ENCODE measurements at places on chromosomes 3 and 15. TPM values are rescaled to one million over a fixed set of nuclear protein-coding genes. Genes with fewer than 3 reads are reported as not detected.

- H3K27me3 ChIP-seq, result no peaks in the 10 kb centered on the region
- DNase-seq, result no peak
- H3K27ac ChIP-seq, result no peak overlapping the region
- no peak overlapping the region for H3K4me3 ChIP-seq
These were observed 211.3 kb downstream of the KLF13 start for GRCh38 chr15:31537770-31538592.

- H3K4me3 ChIP-seq, result no peak overlapping the region
- H3K36me3 ChIP-seq, result no peaks in the 10 kb centered on the region
- H3K4me1 ChIP-seq, result no peaks in the 10 kb centered on the region
- H3K27me3 ChIP-seq, result no peaks in the 10 kb centered on the region
These were observed 44.9 kb downstream of the CHCHD6 start for GRCh38 chr3:126748701-126749546.

Gene C3orf49
- not detected for total RNA-seq

DNA sequence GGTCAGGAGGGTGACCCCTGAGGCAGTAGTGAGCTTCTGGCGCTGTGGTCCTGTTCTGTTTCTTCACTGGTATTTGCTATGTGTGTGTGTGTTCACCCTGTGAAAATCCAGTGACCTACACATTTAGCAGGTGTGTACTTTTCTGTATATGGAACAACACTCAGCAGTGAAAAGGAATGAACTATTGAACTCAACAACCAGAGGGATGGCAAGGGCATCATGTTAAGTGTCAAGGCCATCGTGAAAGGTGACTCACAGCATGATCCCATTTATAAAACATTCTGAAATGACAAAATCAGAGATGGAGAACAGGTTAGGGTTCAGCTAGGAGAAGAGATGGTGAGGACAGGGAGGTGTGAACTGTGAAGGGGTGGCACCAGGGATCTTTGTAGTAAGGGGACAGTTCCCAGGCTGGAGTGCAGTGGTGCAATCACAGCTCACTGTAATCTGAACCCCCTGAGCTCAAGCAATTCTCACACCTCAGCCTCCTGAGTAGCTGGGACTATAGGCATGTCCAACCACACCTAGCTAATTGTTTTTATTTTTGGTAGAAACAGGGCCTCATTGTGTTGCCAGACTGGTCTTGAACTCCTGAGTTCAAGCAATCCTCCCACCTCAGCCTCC is 10.0 kb upstream of the RAB43 start:
- DNase-seq, result no peak
- peaks cover 9% of the 10 kb centered on the region for H3K4me1 ChIP-seq
- H3K27ac ChIP-seq, result no peak overlapping the region
- H3K4me3 ChIP-seq, result no peak overlapping the region

Gene CHL1
- 10.5 TPM for total RNA-seq

GRCh38 chr3:71865727-71866126 is 80.8 kb upstream of the PROK2 start:
- no peaks in the 10 kb centered on the region for H3K36me3 ChIP-seq
- no peaks in the 10 kb centered on the region for H3K4me1 ChIP-seq
- H3K27ac ChIP-seq, result no peak overlapping the region
- no peak for DNase-seq
- H3K4me3 ChIP-seq, result no peak overlapping the region
- H3K27me3 ChIP-seq, result no peaks in the 10 kb centered on the region

- no peaks in the 10 kb centered on the region for H3K27me3 ChIP-seq
- no peaks in the 10 kb centered on the region for H3K4me1 ChIP-seq
- H3K4me3 ChIP-seq, result no peak overlapping the region
These were observed 13.7 kb downstream of the CELF6 start for GRCh38 chr15:72306211-72306785.

Gene ESYT3
- 1.1 TPM for total RNA-seq

Gene STXBP5L
- total RNA-seq, result 2.6 TPM

Gene MRPS22
- 37.8 TPM for total RNA-seq

DNA sequence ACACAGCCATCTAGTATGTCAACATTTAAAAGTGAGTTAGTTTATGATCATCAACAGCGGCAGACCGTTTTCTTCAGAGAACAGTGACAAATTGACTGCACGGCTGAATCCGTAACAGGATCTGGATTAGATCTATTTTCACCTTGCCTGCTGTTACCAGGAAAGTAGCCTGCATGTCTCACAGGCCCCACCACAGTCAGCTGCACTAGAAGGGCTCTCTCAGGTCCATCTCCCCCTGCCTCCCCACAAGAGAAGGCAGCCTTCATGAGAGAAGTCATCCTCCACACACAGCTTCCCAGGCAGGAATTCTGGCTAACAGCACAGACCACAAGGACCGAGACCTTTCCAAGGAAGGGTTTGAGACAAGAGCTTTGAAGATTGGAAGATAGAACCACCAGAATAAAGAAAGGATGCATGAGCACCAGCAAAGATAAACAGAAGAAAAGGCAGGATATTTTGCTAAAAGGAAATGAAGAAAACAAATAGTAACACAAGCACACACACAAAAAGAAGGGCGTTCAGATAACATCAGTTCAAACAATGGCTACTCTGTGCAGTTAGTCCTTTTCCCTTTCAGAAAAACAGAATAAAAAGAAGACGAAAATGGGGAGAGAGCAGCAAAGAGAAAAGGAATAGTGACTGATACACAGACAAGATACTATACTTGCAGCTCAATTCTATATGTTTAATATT is 127.5 kb downstream of the SNRK start:
- no peaks in the 10 kb centered on the region for H3K36me3 ChIP-seq
- H3K4me3 ChIP-seq, result no peak overlapping the region
- H3K4me1 ChIP-seq, result no peaks in the 10 kb centered on the region
- no peaks in the 10 kb centered on the region for H3K27me3 ChIP-seq

GRCh38 chr15:31867536-31868442 is 162.5 kb upstream of the CHRNA7 start:
- H3K27me3 ChIP-seq, result no peaks in the 10 kb centered on the region
- no peaks in the 10 kb centered on the region for H3K36me3 ChIP-seq
- no peak overlapping the region for H3K27ac ChIP-seq

DNA sequence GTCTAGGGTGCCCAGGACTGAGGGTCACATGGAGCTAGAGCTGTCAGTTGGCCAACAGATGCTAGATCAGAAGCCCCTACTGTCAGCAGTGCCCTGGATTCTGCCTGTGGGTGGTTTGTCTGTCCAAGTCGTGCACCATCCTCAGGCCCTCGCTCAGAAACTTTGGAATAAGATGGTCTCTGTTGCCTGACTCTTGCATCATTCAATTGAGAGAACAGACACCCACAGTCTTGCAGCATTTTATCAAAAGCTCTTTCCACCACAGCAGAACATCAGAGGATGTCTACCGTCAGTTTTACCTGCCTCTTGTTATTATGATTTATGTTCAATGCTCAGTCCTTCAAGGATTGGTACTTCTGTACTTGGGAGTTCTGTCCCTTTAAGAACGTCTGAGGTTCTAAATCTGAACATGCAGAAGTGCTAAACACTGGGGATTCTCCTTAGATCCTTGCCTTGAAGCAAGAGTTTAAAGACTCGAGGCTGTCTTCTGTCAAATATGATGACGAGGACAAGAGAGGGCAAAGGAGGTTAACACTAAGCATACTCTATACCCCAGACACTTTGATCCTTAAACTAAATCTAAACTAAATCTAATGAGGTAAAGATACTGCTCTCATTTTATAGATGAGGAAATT is 4.8 kb downstream of the AQP9 start:
- DNase-seq, result no peak
- H3K36me3 ChIP-seq, result no peaks in the 10 kb centered on the region
- H3K4me3 ChIP-seq, result no peak overlapping the region
- no peaks in the 10 kb centered on the region for H3K27me3 ChIP-seq
- no peak overlapping the region for H3K27ac ChIP-seq

Gene NR2E3
- total RNA-seq, result 2.1 TPM

GRCh38 chr3:57006949-57007419 is 53.5 kb upstream of the SPATA12 start:
- no peaks in the 10 kb centered on the region for H3K36me3 ChIP-seq
- peak overlapping the region; percentile 79 for H3K27ac ChIP-seq
- H3K27me3 ChIP-seq, result no peaks in the 10 kb centered on the region
- no peak overlapping the region for H3K4me3 ChIP-seq
- DNase-seq, result peak; percentile 86

Gene ZIC4
- total RNA-seq, result not detected

GRCh38 chr15:43135351-43135750 is 2.0 kb downstream of the TMEM62 start:
- H3K4me1 ChIP-seq, result peaks cover 3% of the 10 kb centered on the region
- no peak for DNase-seq
- H3K4me3 ChIP-seq, result no peak overlapping the region

- H3K4me1 ChIP-seq, result no peaks in the 10 kb centered on the region
- H3K27ac ChIP-seq, result no peak overlapping the region
- H3K4me3 ChIP-seq, result no peak overlapping the region
- DNase-seq, result no peak
- no peaks in the 10 kb centered on the region for H3K27me3 ChIP-seq
These were observed 32.6 kb upstream of the ATP11B start for GRCh38 chr3:182760576-182761164.

DNA sequence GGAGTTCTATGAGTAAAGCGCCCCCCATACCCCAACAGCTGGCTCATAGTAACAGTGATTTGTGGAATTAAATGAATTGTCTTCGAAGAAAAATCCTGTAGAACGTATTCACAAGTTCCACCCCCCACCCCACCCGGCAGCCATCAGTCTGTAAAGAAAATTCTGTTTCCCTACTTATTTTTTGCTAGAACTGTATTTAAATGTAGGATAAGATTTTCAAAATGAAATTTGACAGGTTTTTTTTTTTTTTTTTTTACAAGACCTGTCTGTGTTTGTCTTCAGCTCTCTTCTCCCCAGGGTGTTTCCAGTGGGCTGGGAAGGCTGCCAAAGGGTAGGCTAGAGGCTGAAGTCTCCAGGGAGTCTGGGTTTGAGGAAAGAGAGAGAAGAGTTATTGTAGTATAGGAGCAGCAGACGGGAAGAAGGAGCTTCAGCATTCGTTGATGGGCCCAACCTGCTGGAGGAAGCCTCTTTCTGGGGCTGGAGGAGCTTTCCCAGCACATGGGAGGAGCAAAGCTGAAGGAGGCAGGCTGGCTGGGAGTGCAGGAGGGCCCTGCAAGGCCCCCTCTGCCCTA is 130.6 kb upstream of the SEMA6D start:
- DNase-seq, result peak; percentile 15
- no peak overlapping the region for H3K4me3 ChIP-seq
- H3K36me3 ChIP-seq, result no peaks in the 10 kb centered on the region
- H3K27me3 ChIP-seq, result no peaks in the 10 kb centered on the region
- H3K4me1 ChIP-seq, result no peaks in the 10 kb centered on the region

- H3K36me3 ChIP-seq, result no peaks in the 10 kb centered on the region
- H3K27me3 ChIP-seq, result no peaks in the 10 kb centered on the region
- H3K4me3 ChIP-seq, result no peak overlapping the region
- no peaks in the 10 kb centered on the region for H3K4me1 ChIP-seq
These were observed 264.6 kb upstream of the WNT5A start for GRCh38 chr3:55751730-55752129.

- no peak overlapping the region for H3K27ac ChIP-seq
- no peaks in the 10 kb centered on the region for H3K4me1 ChIP-seq
- no peaks in the 10 kb centered on the region for H3K27me3 ChIP-seq
- H3K36me3 ChIP-seq, result no peaks in the 10 kb centered on the region
These were observed 62.0 kb downstream of the PLD1 start for GRCh38 chr3:171748064-171748924.

GRCh38 chr3:169152319-169152718 is 511.2 kb downstream of the MECOM start:
- H3K36me3 ChIP-seq, result no peaks in the 10 kb centered on the region
- H3K27ac ChIP-seq, result no peak overlapping the region
- no peak overlapping the region for H3K4me3 ChIP-seq

DNA sequence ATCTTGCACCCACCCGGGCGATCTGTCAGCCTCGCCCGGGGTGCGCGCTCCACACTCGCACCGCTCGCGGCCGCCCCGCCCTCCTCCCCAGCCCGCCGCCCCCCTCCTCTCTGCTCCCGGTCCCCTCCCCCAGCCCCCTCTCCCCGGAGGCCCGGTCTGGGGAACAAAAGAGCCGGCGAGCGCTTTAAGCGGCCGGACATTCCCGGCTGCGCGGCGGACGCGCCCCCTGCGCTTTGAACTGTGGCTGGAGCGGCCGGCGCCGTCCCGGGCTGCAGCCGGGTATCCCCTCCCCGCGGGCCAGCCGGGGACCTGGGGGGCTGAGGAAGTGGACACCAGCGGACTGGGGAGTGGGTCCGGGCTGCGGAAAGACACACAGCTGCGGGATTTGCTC is at the start of gene IGDCC3:
Gene IGDCC3 (minus strand): TSS at position 27 of the 391 bp plus-strand sequence. CDS start 214 bp downstream, outside the sequence.
- H3K36me3 ChIP-seq, result no peaks in the 10 kb centered on the region
- H3K27me3 ChIP-seq, result no peaks in the 10 kb centered on the region
- no peak for DNase-seq

DNA sequence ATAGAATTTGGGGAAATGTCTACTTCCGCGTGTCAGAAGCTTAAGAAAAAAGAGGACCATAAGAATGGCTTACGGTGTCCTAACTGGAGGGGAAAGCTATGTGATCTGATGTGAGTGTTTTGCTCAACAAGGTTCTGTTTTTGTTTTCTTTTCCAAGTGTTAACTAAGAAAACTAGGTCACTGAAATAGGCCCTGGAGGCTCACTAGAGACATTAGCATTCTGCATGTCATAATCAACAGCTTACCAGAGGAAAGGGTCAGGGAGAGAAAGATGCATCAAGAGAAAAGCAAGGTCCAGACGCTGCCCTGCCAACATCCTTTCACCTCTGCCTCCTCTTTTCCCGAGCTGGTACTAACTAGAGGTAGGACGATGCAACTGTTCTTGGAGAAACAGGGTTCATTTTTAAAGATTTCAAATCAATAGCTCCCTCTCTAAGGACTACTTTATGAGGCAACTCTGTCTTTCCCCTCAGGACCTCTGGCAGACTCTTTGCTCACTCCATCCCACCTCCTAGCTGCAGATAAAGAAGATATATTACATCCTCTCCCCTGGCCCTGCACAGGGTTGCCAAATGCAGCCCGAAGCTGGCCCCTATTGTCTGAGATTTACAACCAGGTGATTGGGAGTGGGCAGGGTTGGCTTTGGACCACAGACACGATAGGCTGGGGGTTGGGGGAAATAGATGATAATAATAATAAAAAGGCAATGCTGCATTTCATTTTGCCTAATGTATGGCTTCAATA is 209.9 kb upstream of the SLC2A2 start:
- no peaks in the 10 kb centered on the region for H3K27me3 ChIP-seq
- no peaks in the 10 kb centered on the region for H3K36me3 ChIP-seq
- no peaks in the 10 kb centered on the region for H3K4me1 ChIP-seq
- DNase-seq, result no peak

DNA sequence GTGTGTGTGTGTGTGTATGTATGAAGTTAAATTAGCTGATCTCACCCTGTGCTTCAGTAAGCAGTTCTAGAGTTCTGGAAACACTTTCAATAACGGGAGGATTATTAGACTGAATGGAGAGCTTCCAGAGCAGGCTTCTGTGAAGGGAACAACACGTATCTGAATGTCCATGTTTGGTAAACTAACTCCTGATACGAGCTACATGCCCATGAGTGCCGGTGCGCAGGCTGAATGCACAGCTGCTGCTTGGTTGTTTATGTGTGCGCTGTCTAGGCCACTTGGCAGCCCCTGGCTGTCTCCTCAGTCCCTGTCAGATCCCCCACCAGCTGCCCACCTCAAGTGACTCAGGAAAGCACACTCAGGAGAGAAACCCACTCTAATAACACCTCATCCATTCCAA is 137.0 kb downstream of the EPHB1 start:
- no peaks in the 10 kb centered on the region for H3K36me3 ChIP-seq
- H3K4me3 ChIP-seq, result no peak overlapping the region
- no peaks in the 10 kb centered on the region for H3K4me1 ChIP-seq

GRCh38 chr15:33934921-33935320 is 33.4 kb upstream of the CHRM5 start:
- H3K4me1 ChIP-seq, result no peaks in the 10 kb centered on the region
- H3K36me3 ChIP-seq, result no peaks in the 10 kb centered on the region
- H3K27me3 ChIP-seq, result no peaks in the 10 kb centered on the region
- H3K27ac ChIP-seq, result no peak overlapping the region

Gene VILL
- 29.3 TPM for total RNA-seq

Gene COL7A1
- 84.8 TPM for total RNA-seq

GRCh38 chr3:57164657-57165573 is at the start of gene IL17RD:
TSS of gene IL17RD (minus strand) at chr3:57165353. CDS start at chr3:57165286, 67 bp downstream.
- H3K4me1 ChIP-seq, result peaks cover 9% of the 10 kb centered on the region
- peak; percentile 63 for DNase-seq
- H3K36me3 ChIP-seq, result no peaks in the 10 kb centered on the region
- H3K4me3 ChIP-seq, result peak within 1 kb of the TSS; percentile 60
- no peaks in the 10 kb centered on the region for H3K27me3 ChIP-seq
